Right atrium auricular region (tissue), 2 donors: ENCODE measurements at places on chromosomes 4 and X. TPM values are rescaled to one million over a fixed set of nuclear protein-coding genes. Genes with fewer than 3 reads are reported as not detected.

GRCh38 chr4:721261-722168 lies 15.9 kb downstream of the PCGF3 start:
- no peak for DNase-seq

DNA sequence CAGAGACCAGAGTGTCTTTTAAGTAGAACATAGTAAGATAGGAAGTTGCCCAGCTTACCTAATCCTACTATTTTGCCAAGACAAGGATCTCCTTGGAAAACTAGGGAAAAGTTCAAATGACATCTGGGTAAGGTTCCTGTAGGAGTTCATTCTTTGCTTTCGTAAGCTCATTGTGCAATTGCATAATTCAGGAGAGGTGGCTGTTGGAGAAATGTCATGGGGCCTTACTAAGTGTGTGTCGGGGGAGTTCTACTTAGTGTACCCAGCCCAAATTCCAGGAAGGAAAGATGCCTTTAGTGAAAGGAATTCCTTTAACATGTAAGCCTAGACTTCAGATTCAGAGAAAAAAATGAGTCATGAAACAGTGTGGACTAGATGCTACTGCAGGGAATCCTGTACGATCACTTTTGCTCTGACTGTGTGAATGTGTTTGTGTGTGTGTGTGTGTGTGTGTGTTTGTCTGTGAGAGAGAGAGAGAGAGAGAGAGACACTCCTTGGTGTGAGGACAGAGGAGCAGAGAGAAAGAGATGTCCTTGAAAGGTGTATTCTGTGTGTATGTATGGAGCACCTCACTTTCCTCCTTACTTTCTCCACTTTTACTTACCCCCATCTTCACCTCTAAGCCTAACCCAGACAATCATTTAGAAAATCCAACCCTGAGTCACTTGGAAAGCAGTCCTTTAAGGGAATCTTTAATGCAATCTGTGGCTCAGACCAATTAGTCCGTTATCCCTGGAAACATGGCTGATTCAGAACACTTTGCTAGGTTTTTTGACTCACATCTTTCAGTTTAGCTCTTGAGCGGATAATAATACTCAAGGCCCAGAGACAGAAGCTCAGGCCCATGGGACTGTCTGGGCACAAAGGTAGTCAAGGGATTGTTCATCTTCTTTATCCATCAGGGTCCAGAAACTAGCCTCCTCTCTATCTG lies 114.5 kb upstream of the ACSL4 start:
- DNase-seq = no peak

- no peak for DNase-seq
Observed at GRCh38 chrX:39115166-39115565, 313.9 kb downstream of the MID1IP1 start.

The CFAP47 gene
- total RNA-seq = not detected
